ENCODE measurements at places on chromosomes 5 and 9. TPM values are rescaled to one million over a fixed set of nuclear protein-coding genes. Genes with fewer than 3 reads are reported as not detected.

PDCD1LG2 gene
- 0.63 TPM for total RNA-seq

IRX2 gene
- total RNA-seq, result 9.1 TPM

DNA sequence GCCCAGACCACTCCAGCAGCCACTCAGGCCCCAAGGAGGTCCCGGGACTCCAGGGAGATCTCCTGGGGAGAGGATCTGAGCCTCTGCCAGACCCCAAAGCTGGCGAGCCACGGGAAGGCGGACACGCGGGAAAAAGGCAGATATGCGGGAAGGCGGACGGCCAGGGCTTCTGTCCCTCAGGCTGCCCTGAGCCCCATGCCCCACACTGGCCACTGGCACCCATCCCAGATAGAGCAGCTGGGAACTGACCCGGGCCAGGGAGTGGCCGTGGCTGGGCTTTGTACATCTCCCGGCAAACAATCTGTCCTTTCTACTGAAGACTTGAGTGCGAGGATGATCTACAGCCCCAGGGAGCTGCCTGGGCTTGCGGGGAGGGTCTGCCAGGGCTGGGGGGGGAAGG lies 21.1 kb upstream of the NOTCH1 start:
- peak; percentile 84 for DNase-seq

DNA sequence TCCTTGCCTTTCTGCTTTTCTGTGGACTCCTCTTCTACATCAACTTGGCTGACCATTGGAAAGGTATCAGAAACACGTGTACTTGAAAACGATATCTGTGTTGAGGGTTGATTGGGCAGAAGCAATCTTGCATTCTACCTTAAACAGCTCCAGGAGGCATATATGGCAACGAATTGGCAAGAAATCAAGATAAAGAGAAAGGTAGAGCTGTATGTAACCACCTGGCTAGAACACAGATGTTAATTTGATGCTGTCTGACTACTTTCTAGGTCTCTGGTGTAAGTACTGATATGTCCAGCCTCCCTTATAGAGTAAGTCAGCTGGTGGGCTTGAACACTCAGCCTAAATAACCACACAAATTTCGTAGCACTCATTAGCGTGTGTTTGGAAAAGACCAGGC lies 1.3 kb downstream of the MAN1B1 start:
- DNase-seq, result no peak

DNA sequence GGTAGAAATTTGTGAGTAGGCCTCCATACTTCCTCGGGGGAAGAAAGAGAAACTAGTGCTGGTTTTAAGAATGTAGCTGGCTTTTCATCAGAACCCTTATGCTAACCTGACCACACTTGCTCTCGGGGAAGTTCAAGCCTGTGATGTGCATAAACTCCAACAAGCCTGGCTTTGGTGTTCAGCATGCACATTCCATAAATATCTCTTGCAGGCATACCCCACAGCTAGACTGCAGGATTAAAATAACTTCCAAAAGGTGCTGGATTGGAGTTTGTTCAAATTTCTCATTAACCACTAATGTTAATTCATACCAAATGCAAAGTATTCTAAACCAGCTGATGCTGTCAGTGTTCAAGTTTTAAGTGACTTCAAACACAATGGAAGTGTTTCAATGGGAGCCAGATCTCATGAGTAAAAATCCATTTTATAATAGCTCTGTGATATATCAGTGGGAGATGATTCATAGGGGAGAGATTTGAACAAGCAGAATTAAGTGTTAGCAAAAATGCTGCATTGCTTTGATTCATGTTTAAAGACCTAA lies 79.4 kb downstream of the NPR3 start:
- no peak for DNase-seq

- peak; percentile 25 for DNase-seq
Measured at GRCh38 chr9:136438548-136439480, 831 bp downstream of the INPP5E start.

DNA sequence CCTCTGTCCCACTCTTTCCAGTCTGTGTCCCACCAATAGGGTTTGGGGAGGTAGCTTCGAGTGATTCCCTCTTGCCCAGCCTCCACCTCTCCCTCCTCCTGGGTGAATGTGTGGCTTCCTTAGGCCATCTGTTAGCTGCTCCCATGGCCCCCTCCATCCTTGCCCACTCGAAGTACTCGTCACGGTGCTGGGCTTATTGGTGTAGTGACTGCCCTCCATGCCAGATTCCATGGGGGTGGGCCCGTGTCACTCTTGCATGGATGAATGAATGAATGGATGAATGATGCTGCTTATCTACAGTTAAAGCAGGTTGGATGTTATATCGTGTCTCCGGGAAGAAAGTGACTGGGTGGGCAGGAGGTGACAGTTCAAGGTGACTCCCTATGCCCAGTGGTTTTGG lies 19.1 kb downstream of the HMCN2 start:
- DNase-seq, result no peak

DNA sequence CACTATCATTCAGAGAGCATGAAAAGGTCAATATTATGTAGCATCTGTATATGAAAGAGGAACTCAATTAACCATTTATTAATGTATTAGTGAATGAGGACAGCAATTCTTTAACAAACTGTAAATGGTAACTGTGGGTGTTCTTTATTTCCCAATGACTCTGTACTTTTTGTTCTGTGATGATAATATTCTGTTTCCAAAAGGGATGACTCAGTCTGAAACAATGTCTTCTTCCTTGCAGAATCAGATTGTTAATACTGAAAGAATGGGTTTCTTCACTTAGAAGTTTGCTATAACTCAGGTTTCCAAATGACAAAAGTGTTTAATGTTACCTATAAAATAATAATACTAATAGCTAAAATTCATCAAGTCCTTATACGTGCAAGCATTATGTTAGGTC lies 1518.7 kb upstream of the WWC1 start:
- no peak for DNase-seq

DNA sequence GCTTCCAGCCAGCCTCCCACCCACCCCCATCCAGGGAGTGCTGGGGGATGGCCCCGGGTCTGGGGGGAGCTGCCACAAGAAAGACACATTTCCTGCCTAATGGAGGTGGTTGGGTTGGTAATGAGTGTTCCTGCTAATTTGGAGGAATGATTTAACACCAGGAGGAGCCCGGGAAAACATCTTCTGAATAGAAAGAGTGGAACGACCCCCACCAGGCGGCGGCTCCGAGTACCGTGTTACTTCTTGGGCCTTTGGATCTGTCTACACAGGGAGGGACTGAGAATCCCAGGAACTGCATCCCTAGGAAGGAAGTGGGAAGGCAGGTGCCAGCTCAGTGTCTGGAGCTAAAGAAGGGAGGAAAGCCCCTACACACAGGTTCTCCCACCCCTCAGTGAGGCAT lies 64.6 kb downstream of the TSPAN17 start:
- no peak for DNase-seq

DNA sequence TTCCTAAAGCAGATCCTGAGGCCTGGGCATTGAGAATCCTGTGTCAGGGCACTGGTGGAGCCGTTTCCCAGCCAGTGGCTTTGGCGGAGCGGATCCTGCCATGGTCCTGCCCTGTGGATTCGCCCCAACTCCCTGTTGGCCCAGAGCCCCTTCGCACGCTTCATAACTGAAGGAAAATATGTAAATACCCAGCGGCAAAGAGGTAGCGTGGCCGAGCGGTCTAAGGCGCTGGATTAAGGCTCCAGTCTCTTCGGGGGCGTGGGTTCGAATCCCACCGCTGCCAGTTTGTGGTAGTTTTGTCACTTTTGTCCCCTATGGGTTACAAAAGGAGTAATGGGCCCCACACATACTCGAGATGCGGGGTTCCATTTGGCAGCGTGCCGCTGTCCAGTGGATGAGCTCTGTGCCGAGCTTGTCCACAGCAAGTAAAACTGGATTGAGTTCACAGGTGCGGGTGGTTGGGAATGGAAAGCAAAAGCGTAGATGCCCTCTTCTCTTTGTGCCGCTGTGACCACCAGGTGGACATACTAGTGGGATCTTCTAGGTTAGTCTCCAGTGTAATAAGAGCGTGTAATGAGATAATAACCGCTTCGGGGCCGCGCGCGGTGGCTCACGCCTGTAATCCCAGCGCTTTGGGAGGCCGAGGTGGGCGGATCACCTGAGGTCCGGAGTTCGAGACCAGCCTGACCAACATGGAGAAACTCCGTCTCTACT lies 17.3 kb downstream of the TRIM7 start:
- peak; percentile 83 for DNase-seq

- DNase-seq, result no peak
Measured at GRCh38 chr9:68780720-68781119, 75.7 kb downstream of the PIP5K1B start.

Data from testis (tissue), 5 donors.